ENCODE measurements at places on chromosomes 7 and 10. TPM values are rescaled to one million over a fixed set of nuclear protein-coding genes. Genes with fewer than 3 reads are reported as not detected.

DNA sequence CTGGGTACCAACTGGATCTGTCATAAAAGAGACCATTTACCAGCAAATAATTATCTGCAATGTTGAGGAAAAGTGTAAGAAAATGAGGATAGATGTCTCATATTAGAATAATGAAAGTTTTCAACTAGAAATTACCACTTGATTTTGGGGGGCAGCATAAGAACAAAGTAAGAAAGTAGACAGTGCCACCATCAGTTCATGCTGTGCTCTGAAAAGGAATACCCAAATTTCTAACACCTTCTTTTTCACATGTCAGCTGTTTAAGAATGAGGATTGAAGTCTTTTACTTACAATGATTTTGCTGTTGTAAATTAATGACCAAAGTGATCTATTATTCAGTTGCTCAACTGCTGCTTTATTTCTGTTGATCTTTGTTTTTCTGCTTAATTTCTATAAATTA is 578.3 kb downstream of the ETV1 start:
- no peak for DNase-seq

The PDE6C gene
- total RNA-seq, result not detected

DNA sequence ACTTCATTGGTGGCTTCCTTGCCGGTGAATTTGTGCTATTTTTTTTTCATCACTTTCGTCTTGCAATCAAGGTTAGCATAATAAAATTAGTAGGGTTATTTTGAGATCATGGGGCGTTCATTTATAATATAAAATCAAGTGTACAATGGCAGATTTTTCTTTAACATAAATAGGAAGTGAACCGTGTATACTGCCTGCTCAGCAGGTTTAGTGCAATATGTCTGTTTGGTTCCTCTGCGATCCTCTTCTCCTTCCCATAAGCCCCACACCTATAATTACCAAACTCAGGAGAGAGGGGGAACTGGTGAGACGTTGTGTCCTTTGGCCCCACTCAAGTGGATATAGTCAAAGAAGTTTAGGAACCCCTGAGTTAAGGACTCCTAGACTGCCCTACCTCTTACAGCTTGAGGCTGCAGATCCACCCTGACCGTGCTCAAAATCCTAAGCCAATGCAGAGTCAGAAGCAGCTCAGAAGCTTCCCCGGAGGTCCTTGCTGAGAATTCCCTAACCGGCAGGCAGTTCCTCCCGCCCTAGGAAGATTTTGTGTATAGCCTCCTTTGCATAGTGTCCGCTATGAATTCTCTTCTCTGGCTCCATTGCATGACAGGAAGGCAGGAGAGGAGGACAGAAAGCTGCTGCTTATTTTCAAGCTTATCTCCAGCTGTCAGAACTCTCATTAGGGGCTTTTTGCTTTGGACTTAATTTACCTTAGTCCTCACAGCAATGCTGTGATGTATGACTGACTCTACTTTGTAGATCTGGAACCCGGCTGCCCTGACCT is 41.5 kb downstream of the PYROXD2 start:
- no peak for DNase-seq

DNA sequence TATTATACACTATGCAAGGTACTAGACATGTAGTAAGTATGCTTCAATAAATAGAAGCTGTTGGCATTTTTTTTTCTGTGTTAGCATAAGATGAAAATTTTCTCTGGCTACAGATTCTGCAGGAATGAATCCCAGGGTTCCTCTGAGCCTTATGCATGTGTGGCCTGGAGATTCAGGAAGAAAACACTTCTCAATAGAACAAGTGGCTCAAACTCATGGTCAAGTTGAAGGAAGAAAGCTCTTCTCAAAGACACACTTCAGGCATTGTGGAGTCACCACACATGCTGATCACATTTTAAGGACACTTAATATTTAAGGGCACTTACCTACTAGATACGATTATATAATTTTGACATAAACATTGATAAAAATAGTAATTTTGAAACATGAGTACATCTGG is 19.5 kb downstream of the DNAH11 start:
- no peak for DNase-seq

The RBM33 gene
- total RNA-seq, result 82.3 TPM

The NUB1 gene
- 53.6 TPM for total RNA-seq

DNA sequence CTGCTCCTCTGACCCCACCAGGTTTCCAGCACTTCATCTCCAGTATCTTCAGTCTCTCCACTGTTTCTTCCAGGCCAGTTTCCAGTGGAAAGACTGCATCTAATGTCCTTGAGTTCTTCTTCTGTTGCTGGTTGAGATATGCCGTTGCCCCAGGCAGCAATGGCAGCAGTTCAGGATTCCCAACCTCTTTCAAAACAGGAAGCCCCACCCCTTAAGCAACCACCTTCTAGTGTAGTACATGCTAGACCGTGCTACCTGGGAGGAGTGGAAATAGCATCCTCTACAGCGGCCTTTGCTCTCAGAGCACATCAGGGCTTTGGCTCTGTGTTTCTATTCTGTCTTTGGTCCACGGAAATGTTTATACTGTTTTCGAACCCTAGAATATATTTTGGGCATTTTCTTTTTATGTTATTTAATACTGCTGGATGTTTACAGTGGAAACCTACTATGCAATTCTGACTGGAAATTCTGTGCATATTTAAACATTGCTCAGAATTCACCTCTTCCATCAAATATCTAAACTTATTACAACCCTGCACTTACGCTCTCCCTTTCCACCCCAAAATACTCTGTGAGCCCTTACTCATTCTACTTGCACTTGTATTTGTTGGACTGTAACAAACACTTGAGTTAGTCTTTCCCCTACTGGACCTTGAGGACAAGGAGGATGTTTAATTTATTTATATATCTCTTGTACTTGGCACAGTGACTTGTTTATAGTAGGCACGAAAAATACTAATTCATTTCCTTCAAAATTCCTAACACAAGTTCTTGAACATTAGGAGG is 8.5 kb upstream of the BPGM start:
- no peak for DNase-seq

The CYP2C19 gene
- not detected for total RNA-seq

DNA sequence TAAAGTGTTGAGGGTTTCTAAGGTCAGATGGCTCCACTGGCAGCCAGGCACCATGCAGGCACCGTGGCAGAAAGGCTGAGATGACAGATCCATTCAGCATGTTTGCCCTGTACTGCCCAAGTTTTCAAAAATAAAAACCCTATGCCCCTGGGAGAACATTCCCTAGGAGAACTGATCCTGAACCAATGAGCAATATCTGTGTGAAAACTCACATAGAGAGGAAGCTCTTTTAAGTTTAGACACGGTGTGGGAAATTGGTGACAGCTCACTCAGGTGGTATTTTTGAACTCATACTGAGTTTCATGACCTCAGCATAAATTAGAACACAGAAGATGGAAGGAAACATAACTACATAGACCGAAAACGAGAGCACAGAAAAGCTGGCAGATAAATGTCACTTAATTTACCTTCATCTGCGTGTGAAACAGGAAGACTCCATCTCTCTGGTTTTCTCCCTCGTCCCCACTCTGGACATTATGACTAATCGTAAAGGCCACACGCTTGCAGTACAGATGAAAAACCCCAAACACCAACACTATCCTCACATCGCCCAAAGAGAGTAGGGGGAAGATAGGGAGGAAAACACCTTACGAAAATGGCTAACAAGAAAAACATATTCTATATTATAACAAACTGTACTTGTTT is 127.8 kb downstream of the ICA1 start:
- peak; percentile 76 for DNase-seq

The ABCC2 gene
- total RNA-seq, result 3.4 TPM

GRCh38 chr10:127813290-127813689 is 76.3 kb downstream of the FOXI2 start:
- no peak for DNase-seq
